Smooth muscle cell of bladder (primary cell): ENCODE measurements at places on chromosomes 7 and 10. TPM values are rescaled to one million over a fixed set of nuclear protein-coding genes. Genes with fewer than 3 reads are reported as not detected.

The RADIL gene
- total RNA-seq: 0.46 and 0.57 TPM in 2 replicates

The GIMAP4 gene
- 0.28 TPM in 1 of 2 replicates, not detected in the other for total RNA-seq

The FKBP6 gene
- under 0.01 TPM in 1 of 2 replicates, not detected in the other for total RNA-seq

The LRRD1 gene
- total RNA-seq: 0.14 TPM in 1 of 2 replicates, not detected in the other

The MLXIPL gene
- total RNA-seq: 0.37 and 0.57 TPM in 2 replicates

The ANXA8L1 gene
- 0.43 TPM in 1 of 2 replicates, not detected in the other for total RNA-seq

The CTNNA3 gene
- 0.09 TPM in 1 of 2 replicates, not detected in the other for total RNA-seq

The BTAF1 gene
- total RNA-seq: 49.9 and 50.5 TPM in 2 replicates

The SKIDA1 gene
- total RNA-seq: 0.28 TPM in 2 replicates

The PROSER2 gene
- total RNA-seq: 1.0 and 1.1 TPM in 2 replicates

The HSPB1 gene
- 19.9 and 45.4 TPM in 2 replicates for total RNA-seq

The TAS2R3 gene
- total RNA-seq: 0.85 and 1.8 TPM in 2 replicates

The BHLHA15 gene
- total RNA-seq: 0.37 TPM in 1 of 2 replicates, not detected in the other

The EFCAB10 gene
- not detected in 2 replicates for total RNA-seq

The VAX1 gene
- not detected in 2 replicates for total RNA-seq

The MOGAT3 gene
- not detected in 2 replicates for total RNA-seq

The LSM5 gene
- 15.3 and 16.1 TPM in 2 replicates for total RNA-seq

The DNMBP gene
- total RNA-seq: 11.8 and 14.7 TPM in 2 replicates

The SSMEM1 gene
- total RNA-seq: 0.09 and 0.14 TPM in 2 replicates

The FAM131B gene
- total RNA-seq: 1.00 and 1.9 TPM in 2 replicates

The INTS1 gene
- 19.5 and 26.3 TPM in 2 replicates for total RNA-seq

The CYP2C9 gene
- total RNA-seq: not detected in 2 replicates

The AKR1C8 gene
- not detected in 2 replicates for total RNA-seq

The MACC1 gene
- 0.92 and 1.4 TPM in 2 replicates for total RNA-seq

The CRYGN gene
- total RNA-seq: 0.14 and 0.74 TPM in 2 replicates

The GJD4 gene
- not detected in 2 replicates for total RNA-seq

The SEMA3D gene
- 4.6 and 12.1 TPM in 2 replicates for total RNA-seq

The STAG3 gene
- 0.28 TPM in 2 replicates for total RNA-seq

The UNCX gene
- not detected in 2 replicates for total RNA-seq

The GOLGA7B gene
- total RNA-seq: under 0.01 TPM in 1 of 2 replicates, not detected in the other

The SVIL gene
- 47.6 and 83.6 TPM in 2 replicates for total RNA-seq

The C10orf62 gene
- 0.14 TPM in 1 of 2 replicates, not detected in the other for total RNA-seq

The DNAJC12 gene
- total RNA-seq: 4.3 and 9.6 TPM in 2 replicates

The AUTS2 gene
- 2.3 and 6.2 TPM in 2 replicates for total RNA-seq

The MYL10 gene
- total RNA-seq: not detected in 2 replicates

The SLC26A5 gene
- total RNA-seq: not detected in 2 replicates

The NME8 gene
- not detected in 2 replicates for total RNA-seq

The KCND2 gene
- total RNA-seq: 4.0 and 7.9 TPM in 2 replicates

The NUDT1 gene
- 28.8 and 34.8 TPM in 2 replicates for total RNA-seq

The NKX1-2 gene
- not detected in 2 replicates for total RNA-seq
